ENCODE measurements at places on chromosomes 7 and 10.

DNA sequence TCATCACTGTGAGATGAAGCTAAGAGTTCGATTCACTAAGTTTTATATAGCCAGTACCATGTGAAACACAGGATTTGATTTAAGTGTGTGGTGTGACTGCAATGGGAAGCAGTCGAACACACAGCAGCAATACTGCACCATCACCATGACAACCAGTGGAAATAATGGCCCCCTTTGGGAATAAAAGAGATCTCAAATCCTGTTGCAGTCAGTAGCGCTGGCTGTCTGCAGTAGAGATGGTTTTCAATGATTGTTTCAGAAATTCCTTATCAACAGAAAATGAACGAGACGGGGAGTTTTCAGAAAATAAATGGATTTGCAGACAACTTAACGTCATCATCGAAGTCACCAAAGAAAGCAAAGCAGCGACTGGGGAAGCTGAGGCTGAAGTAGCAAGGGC is 91.0 kb downstream of the PTPRE start:
- no peak for DNase-seq

- DNase-seq = no peak
These were observed 40.7 kb upstream of the CBLL1 start for GRCh38 chr7:107703219-107703618.

- no peak for DNase-seq
These were observed 18.6 kb upstream of the IFIT2 start for GRCh38 chr10:89283025-89283935.

DNA sequence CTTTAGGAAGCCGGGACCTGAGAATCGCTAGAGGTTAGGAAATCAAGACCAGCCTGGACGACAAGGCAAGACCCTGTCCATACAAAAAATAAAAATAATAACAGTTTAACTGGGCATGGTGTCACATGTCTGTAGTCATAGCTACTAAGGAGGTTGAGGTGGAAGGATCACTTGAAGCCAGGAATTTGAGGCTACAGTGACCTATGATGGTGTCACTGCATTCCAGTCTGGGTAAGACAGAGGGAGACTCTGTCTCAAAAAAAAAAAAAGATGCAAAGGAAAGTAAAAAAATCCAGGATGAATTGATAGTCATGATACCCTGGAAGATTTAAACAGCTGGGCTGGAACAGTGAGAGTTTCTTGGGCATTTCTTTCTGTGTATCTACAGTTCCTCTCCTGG is 463.2 kb downstream of the GALNT17 start:
- no peak for DNase-seq

DNA sequence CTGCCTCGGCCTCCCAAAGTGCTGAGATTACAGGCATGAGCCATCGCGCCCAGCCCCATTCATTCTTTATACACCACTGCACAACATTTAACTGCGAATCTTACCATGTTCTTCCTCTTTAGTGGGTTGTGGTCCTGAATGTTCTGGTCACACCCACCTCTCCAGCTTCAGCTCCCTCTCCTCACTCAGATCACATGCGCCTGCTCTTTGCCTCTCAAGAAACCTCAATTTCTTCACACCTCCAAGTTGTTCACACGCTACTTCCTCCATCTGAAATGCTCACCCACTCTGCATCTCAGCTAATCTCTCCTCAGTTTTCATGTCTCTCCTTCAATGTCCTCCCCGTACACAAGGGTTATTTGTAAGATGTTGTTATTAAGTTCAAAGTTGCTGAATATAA is 2.4 kb upstream of the PRR15 start:
- no peak for DNase-seq

DNA sequence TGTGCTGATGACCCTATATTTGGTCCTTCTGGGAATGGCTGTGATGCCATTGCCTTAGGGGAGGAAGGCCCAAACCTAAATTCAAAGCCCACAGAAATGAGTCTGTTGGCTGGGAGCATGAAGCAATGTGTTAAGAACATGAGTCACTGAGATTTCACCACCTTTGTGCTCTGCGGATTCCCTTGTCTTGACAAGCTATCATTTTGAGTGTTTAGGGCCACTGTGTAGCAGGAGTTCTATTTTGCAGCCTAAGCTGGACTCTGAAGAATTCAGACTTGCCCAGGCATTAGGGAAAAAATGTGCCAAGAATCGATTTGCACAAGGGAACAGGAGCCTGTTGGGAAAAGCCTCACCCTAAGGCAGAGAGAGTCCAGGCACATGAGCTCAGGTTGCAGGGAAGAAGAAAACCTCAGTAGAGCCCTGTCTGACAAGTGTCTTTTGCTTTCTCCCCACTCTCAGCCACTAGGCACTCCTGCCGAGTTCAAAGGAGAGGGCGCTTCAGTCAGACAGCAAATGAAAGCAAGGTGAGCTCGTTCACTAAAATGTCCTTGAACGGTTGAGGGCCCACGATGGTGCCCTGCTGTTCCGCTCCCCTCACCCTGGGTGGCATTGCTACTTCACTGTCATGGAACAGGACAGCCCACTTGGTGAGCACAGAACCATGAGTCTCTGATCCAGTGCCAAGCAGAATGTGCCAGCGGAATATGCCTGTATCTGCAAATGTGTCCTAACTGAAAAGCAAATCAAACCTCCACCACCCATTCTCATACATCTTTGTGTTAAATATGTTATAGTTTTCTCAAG is 93.6 kb downstream of the PRLHR start:
- peak; percentile 5 for DNase-seq

DNA sequence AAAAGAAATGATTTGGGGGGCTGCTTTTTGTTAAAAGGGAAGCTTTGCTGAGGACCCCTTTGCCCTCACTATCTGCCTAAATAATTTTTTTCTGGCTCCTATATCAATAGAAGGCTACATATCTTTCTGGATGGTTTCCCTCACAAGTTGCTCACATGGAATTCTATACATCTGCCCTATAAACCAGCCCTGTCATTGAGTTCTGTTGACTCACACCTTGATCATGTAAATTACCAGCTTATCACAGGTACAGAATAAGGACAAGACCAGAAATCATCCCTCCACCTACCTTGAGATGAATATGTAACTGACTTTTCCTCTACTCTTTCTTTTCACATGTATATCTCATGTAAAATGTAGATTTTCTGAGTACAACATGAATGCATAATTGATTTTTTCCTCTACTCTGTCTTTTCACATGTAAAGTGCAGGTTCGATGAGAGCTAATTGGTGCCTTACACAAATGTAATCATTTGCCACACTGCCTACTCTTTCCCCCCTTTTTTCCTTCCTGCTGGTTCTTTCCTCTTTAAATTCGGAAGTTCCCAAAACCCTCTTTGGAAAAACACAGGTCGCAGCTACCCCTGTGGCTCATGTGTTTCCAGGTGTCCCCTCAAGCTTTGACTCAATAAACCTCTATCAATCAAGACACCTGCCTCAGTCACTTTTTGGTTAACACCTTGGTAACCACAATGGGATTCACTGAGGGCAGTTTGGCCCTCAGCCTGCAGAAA is 12.5 kb downstream of the CYP3A43 start:
- DNase-seq = no peak

GRCh38 chr10:44801383-44802327 is 109.5 kb upstream of the TMEM72 start:
- DNase-seq = peak; percentile 92

GRCh38 chr10:70744617-70745143 is 40.5 kb downstream of the TBATA start:
- no peak for DNase-seq

DNA sequence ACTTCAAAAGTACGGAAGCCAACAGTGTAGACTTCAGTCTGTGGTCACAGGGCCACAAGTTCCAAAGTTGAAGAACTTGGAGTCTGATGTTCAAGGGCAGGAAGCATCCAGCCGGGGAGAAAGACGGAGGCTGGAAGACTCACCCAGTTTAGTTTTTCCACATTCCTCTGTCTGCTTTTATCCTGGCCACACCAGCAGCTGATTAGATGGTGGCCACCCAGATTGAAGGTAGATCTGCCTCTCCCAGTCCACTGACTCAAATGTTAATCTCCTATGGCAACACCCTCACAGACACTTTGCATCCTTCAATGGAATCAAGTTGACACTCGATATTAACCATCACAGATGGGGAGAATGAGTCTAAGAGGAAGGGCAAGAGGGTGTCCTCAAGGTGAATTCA is 19.3 kb upstream of the FRMD4A start:
- DNase-seq = no peak

- no peak for DNase-seq
These were observed 516.1 kb downstream of the CCSER2 start for GRCh38 chr10:84844461-84844860.

- DNase-seq = no peak
These were observed 37.2 kb downstream of the IKZF1 start for GRCh38 chr7:50341724-50342123.

- DNase-seq = no peak
These were observed 484.0 kb upstream of the MBL2 start for GRCh38 chr10:53256623-53257022.

DNA sequence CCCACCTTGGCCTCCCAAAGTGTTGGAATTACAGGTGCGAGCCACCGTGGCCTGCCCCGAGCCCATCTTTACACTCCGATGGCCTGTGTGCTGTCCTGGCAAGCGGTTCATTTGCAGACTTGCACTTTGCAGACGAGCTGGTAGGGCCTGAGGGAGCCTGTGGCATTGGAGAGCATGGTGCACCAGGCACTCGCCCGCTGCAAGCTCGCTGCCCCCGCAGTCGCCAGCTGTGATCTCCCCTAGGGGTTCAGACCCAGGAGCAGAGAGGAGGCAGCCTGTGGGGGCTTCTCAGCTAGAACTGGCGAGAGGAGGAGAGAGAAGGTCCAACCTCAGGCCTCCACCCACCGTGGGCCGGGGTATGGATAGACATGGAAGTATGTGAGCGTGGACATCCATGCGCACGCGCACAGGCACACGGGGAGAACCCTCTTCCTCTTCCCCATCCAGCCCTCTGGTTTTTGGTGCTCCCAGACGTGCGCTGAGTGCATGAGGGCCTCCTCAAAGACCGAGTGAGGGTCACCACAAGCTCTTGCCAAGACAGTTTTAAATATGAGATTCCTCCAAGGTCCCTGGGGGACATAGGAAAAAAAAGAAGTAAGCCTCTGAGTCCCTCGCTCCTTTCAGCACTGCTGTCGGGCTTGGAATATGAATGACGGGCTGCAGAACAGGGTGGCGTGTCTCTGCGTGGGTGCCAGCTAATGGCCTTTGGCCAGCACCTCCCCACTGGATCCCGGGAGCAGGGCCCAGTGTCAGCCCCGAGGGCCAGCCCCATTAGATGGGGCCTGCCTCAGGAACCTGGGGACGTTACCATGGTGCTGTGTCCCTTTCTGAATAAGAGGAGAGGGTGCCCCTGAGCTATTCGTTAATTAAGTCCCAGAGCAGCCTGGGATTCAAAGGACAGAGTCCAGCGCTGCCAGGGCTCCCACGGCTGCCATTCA is 15.1 kb upstream of the TTYH3 start:
- DNase-seq = no peak

DNA sequence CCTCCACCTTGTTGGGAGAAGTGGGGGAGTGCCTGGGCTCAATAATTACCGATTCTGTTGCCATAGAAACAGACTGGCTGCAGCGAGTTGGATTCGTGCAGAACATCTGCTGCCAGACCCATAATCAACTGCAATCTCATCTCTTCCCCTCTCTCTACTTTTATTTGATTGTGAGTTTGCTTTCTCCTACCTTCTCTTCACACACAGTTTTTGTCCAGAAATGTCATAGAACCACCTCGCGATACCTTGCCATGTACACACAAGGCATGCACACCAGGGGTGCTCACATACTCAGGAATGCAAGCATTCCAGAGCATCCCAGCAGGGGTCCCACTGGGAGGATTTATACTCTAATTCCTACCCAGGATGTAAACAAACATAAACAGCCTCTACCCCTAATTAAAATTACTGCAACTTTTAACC is 262.2 kb upstream of the AOAH start:
- no peak for DNase-seq

DNA sequence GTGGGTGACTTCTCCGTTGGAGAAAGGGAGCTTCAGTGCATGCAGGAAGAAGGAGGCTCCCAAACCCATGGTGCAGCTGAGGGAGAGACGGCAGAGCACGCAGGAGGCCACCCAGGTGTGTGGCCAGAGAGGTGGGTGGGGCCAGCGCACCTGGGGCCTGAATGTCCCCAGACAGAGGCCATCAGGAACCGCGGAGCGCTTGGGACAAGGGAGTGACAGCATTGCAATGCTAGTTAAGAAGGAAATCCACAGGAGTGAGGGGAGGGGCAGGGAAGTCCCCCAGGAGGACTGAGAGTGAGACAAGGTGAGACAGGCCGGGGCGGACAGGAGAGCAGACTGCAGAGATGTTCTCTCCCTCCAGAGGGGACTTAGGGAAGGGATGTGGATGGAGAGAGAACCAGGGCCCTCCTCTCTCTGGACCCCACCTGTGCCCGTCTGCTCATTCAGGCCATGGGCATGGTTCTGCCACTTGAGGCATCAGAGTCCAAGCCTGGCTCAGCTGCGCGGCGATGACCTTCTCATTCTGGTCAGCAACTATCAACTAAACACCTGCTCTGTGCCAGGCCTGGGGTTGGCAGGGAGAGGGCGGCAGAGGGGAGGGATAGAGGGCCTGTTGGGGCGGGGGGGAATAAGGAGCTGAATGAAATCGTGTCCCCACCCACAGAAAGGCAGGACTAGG is 69.4 kb upstream of the COL13A1 start:
- DNase-seq = no peak

DNA sequence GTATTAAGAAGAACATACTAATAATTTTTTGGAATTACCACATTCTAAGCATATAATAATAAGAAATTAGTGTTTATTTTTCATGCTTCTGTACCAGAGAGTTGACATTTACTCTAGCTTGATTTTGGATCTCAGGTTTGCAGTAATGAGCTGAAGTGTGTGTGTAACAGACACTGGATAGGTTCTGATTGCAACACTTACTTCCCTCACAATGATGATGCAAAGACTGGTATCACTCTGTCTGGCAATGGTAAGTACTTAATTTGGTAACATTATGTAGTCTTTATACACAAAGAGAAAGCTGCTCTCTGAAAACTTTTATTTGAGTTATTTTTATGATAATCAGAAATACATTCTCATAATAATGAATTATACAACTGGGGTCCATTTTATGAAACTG is 54.1 kb downstream of the SRI start:
- DNase-seq = no peak

DNA sequence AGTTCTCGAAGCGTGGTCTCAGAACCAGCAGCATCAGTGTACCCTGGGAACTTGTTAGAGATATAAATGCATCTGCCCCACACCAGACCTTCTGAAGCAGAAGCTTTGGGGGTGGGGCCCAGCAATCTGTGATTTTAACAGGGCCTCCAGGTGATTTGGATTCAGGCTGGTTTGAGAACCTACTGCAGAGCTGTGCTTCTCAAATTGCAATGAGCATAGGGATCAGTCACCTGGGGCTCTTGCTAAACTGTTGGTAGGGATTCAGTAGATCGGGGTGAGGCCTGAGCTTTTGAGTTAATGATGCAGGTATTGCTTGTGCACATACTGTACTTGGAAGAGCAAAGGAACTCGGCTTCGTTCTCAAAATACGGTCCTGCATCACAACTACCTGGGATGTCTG is 243.6 kb upstream of the PODXL start:
- DNase-seq = no peak

- DNase-seq = no peak
These were observed 10.2 kb downstream of the ZC3HAV1 start for GRCh38 chr7:139099172-139099947.

GRCh38 chr7:51660516-51660915 is 343.9 kb upstream of the COBL start:
- DNase-seq = no peak

GRCh38 chr10:99560277-99561126 is 27.8 kb downstream of the NKX2-3 start:
- DNase-seq = peak; percentile 19

GRCh38 chr7:81120803-81121202 is 202.0 kb upstream of the SEMA3C start:
- no peak for DNase-seq

- no peak for DNase-seq
These were observed 82.3 kb upstream of the ARID5B start for GRCh38 chr10:61819208-61819607.

- no peak for DNase-seq
These were observed 430.4 kb downstream of the TFEC start for GRCh38 chr7:115600207-115600606.

Measured in HFF-Myc (cell line).